ENCODE measurements at places on chromosomes 16 and 17.

GRCh38 chr17:33574942-33575445, 281.9 kb upstream of the ASIC2 start:
- DNase-seq, result no peak

GRCh38 chr17:61442878-61443474, 9.2 kb upstream of the TBX4 start:
- no peak for DNase-seq

DNA sequence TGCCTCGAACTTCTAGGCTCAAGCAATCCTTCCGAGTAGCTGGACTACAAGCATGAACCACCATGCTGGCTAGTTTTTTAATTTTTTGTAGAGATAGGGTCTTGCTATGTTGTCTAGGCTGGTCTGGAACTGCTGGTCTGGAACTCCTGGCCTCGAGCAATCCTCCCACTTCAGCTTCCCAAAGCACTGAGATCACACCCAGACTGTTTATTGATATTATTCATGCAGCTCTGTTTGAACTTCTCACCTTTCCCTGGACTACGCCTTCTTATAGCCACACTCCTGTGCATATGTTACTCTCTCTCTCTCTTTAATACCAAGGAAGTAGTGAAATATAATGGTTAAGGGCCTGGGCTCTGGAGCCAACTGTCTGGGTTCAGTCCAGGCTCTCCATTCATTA, 4.6 kb downstream of the COG7 start:
- no peak for DNase-seq

- DNase-seq, result no peak
Observed at GRCh38 chr17:19706791-19707727, 9.3 kb downstream of the SLC47A2 start.

Data from urinary bladder (tissue), 4 donors.